Activated naive CD4-positive, alpha-beta T cell treated with anti-CD3 and anti-CD28 coated beads, Interleukin-2, amount 50 U/mL, for 16 hours (primary cell): ENCODE measurements at places on chromosomes 5 and 9.
A peak's percentile ranks its signal among the peaks of the same experiment; 100 is the strongest.

DNA sequence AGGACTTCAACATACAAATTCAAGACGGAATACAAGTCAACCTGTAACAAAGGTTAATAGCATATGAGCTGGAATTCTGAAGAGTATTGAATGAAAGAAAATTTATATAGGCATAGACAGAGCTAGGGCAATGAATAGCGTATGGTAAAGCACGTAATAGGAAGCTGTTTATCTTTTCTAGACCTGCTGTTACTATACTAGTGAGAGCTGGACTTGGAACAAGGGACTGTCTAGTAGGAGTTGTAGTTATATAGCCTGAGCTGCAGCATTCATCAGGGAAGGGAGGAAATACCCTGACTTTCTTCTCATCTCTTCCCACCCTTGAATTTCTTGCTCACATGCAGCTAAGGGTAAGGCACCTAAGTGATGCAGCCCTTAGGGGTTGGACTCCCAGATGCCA is 67.5 kb upstream of the PRLR start:
- no peak for DNase-seq

- no peak for DNase-seq
These were observed 38.2 kb downstream of the MROH2B start for GRCh38 chr5:41032973-41033372.

DNA sequence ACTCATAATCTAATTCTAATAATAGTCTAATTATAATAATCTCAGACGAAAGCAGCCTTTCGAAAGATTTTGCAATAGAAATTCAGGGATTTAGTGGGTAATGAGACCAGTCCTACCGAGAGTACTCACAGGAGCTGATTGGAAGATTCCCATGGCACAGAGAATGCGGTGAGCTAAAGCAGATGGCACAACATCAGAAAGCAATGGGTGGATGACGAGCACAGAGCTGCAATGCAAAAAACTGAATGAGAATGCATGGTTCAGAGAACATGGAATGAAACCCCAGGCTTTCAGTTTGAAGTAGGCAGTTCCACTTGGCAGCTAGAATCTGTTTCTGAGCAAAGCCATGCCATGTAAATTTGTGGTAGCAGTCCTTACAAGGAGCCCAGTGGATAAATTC is 78.2 kb upstream of the SPINK5 start:
- DNase-seq, result no peak

DNA sequence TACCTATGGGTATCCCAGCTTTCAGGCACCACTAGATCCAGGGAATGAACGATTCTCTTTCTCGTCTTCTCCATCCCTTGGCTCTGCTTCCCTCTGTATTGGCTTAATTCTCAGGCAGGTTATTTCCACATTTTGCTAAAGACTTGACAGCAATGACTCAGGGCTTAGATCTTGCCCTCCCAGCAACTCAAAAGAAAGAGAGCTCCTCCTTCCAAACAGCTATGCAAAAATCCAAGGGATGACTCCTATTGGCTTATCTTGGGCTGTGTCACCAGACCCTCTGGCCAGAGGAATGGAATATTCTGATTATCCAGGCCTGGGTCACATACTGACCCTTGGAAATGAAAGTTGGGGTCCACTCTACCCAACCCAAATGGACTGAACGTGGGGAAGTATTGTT is 270.2 kb downstream of the NTRK2 start:
- DNase-seq, result no peak

DNA sequence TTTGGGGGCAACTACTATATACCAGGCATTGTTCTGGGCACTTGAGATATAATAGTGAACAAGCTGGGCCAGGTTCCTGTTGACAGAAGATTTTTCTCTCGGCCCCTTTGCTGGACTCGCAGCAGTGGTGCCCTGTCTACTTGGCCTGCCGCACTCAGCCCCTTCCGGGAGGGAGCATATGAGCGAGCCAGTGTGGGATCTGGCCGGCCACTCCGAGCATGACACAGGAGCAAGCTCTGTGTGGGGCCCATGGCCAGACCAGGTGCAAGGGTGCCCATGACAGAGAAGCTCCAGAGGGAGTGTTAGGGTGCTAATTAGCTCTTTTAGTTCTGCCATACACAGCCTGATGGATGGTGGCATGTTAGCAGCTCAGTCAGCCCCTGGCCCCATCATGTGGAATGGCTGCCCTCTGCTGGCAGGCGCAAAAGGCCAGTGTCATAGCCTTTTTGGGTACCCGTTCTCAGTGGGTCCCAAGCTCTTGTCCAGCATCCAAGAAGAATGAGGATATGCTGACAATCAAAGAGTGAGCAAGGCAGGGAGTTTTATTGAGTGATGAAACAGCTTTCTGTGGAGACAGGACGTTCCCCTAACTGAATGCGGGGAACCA is 9.3 kb upstream of the KIF4B start:
- peak; percentile 25 for DNase-seq

GRCh38 chr5:168580227-168580508 is 1.0 kb upstream of the PANK3 start:
- no peak for DNase-seq

- DNase-seq, result no peak
These were observed 366.9 kb downstream of the MAN2A1 start for GRCh38 chr5:110056580-110057114.

- DNase-seq, result peak; percentile 16
These were observed 27.6 kb downstream of the TLX3 start for GRCh38 chr5:171336521-171337209.

GRCh38 chr9:70495514-70495913 is 81.1 kb upstream of the KLF9 start:
- no peak for DNase-seq

GRCh38 chr5:89823046-89823445 is 586.5 kb downstream of the CETN3 start:
- no peak for DNase-seq

- DNase-seq, result peak; percentile 82
These were observed 2.4 kb upstream of the TRIM7 start for GRCh38 chr5:181207214-181207959.

- no peak for DNase-seq
These were observed 18.7 kb downstream of the HSD17B4 start for GRCh38 chr5:119470851-119471451.

DNA sequence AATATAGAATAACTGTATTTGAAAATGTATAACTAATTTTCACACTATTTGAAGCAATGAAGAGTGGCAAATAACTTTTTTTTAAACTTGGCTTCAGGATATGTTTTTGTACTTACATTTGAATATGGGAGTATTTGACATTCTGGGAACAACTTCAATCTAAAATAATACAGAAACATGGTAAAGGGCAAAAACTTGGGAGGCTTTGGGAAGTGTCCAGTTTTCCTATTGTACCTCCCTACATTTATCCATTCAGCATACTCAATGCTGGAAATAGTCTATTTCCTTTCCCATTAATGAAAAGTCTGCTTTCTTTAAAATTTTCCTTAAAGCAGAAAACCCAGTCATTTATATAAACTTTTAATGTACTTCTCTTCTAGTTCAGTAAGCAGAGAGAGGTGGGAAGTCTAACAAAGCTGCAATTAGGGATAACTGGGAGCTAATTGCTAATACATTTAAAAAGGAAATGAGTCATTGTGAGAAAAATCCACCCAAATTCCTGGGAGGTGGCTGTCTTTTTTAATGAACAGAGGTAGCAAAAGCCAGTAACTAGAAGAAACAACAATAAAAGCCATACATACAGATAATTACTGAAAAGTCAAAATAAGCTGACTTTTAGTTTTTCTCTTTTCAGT is 128.8 kb downstream of the FBN2 start:
- no peak for DNase-seq

DNA sequence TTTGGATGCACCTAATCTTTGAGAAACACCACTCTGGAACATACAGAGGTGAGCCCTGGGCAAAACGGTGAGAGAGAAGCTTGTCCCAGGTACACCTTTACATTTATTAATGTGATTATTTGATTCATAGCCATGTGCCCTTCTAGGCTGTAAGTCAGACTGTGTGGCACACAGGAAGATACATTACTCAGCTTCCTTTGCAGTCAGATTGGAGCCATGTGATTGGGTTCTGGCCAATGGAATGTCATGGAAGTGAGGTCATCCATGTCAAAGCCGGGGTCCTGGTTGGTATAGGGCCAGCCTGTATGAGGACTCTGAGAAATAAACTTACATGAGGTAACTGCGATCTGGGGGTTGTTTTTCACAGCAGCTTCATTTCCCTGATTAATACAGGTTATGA is 106.8 kb upstream of the CD180 start:
- no peak for DNase-seq

- DNase-seq, result no peak
These were observed 156.7 kb upstream of the TLX3 start for GRCh38 chr5:171152382-171152781.

DNA sequence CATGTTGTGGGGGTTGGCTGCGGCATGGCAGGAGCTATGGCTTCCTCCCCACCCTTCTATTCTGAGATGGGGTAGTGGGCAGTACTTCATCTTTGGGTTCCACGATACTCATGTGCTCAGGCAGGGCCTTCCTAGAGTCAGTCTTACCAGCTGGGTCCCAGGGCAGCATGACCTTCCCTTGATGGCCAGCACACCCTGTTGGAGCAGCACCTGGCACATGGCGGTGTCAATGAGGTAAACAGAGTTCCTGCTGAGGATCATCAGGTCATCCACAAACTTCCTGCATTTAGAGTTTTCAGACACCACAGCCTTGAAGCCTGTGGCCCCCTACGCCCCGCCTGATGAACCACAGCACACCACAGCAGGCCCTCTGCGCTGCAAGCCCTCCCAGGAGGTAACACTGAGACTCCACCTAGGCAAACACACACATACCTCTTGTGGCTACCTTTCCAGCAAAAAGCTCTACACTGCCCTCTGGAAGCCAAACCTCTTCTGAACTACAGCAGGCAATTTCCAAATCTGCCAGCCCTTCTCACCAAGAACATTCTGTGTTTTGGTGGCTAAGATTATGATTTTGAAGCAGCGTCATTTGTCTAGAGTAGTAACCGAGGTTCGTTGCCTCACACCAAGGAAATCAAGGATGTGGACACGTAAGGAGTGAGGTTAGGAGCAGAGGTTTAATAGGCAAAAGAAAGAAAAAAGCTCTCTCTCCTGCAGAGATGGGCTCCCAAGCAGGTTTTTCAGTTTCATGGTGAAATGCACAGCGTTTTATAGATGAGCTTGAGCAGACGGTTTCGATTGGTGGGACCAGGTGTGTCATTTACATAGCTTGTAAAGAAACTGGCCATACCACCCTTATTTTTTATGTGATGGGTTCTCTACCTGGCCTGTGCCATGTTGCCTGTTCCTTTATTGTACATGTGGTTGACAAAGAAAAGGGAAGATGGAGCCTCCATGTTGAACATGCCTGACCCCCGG is 20.3 kb upstream of the TMEM174 start:
- DNase-seq, result no peak

- no peak for DNase-seq
These were observed 1257.8 kb downstream of the MAT2B start for GRCh38 chr5:164763206-164763605.

GRCh38 chr5:32833663-32834062 is 122.5 kb downstream of the NPR3 start:
- no peak for DNase-seq
